ENCODE measurements at places on chromosomes 11 and 22.

DNA sequence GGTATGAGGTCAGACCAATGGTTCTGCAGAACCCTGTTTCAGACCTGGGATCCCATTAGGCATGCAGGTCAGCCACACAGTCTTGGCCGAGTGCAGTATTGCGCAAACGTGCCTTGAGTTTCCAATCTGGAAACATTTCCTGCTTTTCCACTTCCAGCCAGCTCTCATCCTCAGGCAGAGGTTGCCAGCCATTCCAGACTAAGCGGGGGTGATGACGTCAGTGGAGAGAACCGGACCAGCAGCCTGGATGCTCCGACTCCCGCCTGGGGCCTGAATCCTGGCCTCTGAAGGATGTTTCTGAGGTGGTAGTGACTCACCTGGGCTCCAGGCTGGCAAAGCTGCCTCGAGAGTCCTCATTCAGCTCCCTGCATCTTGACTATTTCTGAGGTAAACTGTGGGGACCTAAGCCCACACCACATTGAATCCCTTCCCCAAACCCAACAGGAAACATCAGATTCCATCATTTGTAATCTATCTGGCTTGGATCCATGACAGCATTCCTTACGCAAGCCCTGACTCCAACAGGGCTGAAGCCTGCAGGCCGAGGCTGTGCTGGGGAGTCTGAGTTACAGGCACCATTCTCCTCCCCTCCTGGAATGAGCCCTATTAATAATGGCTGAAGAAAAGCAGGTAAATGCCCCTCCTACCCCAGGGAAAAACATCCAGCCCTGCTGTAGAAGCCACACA, 83.0 kb downstream of the ABTB2 start:
- DNase-seq: no peak

DNA sequence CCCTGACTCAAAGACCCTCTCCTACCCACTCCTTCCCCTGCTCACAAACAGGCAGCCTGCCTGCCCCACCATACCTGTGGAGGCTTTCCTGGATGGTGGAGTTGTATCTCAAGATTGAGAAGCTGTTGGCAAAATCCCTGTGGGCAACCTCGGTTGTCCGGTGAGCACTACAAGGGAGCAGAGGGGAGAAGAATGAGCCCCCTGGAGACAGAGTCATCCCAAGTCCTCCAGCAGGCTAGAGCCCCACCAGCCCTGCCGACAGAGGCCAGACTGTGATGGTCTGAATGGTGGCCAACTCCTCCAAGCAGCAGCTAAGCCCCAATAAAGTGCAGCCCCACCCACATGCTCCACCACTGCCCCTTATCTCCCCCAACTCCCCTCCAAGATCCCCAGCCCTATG, 17.5 kb downstream of the TMPRSS13 start:
- no peak for DNase-seq

DNA sequence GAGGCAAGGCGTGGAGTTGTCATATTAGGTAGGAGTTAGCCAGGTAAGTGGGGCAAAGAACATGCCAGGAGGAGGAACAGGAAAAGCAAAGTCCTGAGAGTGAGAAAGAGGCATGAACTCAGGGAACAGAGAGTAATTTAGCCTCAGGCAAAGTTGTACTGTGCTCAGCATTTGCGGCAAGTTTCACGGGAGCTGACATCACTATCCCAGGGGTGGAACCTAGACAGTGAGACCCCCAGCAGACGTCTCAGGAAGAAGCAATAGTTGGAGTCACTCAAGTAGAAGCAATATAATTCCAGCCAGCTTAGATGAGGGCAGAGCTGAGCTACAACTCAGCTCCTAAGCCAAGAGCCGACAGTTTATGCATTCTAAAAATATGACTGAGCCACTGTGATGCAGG, 426.0 kb upstream of the ISX start:
- no peak for DNase-seq

DNA sequence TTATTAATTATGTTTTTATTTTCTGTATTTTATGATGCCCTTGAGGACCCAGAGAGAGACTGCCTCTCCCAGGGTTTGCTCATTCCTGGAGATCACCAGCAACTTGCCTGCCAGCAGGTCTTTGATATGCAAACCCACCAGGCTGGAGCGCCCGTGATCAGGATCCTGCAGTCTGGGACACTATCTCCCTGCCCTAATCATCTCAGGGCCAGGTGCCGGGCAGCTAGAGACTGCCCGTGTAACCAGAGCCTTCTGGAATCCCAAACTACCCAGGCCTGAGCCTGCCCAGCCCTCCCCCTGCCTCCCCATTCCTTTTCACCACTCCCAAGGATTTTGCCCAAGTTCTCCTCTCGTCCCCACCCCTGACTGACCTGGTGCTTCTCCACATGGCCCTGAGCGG, 52.2 kb upstream of the B3GAT1 start:
- no peak for DNase-seq

Data from esophagus squamous epithelium (tissue), 5 donors.